ENCODE measurements at places on chromosomes 4 and X.
A peak's percentile ranks its signal among the peaks of the same experiment; 100 is the strongest.

DNA sequence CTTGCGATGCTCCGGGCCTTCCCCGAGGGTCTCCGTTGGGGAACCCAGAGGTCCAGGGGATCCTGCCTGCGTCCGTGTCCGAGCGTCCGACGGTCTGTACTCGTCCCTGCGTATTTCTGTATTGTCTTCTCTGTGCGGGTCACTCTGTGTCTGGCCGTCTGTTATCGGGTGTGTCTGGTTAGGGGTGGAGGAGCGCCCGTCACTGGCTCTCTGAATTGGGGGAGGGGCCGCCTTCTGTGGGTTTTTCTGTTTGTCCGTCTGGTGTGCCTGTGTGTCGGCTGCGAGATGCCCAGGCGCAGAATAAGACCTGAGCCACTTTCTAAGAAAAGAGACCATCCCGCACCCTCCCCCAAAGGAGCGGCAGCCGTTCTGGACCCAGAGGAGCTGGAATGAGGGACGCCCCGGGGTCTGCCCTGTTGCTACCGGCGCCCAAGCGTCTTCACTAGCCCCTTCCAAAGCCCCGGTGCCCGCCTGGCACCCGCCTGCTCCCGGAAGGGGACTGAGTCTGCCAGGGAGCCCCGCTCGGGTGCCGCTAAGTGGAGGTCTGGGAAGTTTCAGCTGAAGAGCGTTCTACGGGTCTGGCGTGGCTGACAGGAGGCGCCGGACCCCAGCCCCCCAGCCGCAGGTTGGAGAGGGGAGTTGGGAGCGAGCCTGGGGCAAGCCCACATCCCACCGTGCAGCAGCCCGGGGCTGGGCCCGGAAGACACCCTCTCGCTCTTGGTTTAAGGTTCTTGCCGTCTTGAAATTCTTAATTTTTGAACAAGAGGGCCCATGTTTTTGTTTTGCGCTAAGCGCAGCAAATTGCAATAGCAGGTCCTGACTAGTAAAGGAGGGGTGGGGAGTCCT lies 1.0 kb upstream of the OTOP1 start:
- DNase-seq, result no peak

DNA sequence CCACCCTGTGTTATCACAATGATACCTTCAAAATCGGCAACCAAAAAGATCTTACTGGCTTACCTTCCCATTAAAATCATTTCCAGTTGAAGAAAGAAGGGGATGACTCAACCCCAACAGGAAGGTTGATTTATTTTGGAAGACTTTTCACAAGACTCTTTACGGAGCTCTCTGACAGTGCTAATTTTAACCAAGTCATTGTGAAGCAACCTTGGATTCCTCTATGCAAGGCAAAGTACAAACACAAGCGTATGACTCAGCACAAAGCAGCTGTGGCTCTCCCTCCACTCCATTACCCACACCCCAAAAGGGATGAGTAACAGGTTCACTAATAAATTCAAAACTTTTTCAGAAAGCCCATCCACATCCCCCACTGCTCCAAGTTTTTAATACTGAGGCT lies 213.8 kb upstream of the FGF13 start:
- no peak for DNase-seq

DNA sequence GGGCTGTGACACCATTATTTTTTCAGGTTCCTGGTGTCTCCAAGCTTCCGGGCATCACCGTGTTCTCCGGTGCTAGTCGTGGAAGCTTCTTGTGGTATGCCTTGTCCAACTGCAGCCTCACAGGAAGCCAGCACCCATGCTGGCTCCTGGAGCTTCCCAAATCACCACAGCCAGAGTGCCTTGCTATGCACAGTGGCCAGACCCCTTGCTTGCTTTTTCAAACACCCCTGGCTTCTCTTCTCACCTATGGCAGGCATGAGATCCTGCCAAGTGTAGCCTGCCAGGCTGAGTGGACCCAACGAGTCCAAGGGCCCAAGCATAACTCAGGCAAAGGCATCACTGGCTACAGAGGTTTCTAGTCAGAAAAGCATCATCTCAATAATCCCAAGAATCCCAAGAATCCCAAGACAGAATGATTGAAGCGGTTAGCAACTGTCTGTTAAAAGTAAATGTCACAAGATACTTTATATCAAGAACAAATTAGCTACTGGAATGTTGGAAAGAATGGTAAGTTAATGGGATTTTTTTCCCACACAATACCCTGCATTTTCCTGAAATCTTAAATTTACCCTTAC lies 1522.9 kb downstream of the PCDH18 start:
- no peak for DNase-seq

GRCh38 chrX:35699642-35700041 lies 98.5 kb upstream of the MAGEB16 start:
- no peak for DNase-seq

GRCh38 chrX:10380300-10380699 lies 223.5 kb downstream of the CLCN4 start:
- DNase-seq, result no peak

DNA sequence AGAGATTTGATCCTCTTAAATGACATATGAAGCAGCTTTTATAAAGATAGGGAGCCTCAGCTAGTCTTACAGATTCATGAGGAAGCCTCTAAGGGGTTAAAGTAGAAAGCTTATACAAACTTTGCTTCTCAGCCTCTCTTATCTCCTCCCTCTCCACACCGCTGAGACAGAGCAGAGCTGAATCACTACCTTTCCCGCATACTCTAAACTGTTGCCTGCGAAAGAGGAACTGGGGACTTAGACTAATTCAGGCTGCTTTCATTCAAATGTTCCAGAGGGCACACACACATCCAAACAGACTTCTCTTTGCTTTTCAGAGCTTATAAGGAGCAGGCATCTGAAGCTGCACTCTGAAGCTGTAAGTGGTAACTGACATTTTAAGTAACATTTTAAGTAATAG lies at the start of gene SERTM2:
Gene SERTM2 (plus strand): TSS at position 169 of the 400 bp plus-strand sequence. CDS start 7,213 bp downstream, outside the sequence.
- peak; percentile 26 for DNase-seq

GRCh38 chr4:119165767-119166166 lies 30.1 kb downstream of the MYOZ2 start:
- no peak for DNase-seq

Measured in NCI-H524 (cell line).